ENCODE measurements at places on chromosomes 7 and 10.

- DNase-seq: peak; percentile 86
These were observed 194.3 kb downstream of the ZMYND11 start for GRCh38 chr10:329361-330099.

DNA sequence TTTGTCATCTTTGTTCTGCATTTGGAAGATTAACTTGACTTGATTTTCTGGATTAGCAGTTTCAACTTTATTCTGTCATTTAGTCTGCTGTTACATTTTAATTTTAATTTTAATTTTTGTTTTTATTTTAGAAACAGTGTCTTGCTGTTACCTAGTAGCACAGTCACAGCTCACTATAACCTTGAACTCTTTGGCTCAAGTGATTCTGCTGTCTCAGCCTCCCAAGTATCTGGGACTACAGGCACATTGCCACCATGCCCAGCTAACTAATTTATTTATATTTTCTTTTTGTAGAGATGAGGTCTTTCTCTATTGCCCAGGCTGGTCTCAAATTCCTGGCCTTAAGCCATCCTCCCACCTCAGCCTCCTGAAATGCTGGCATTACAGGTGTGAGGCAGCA is 35.3 kb downstream of the PALS2 start:
- no peak for DNase-seq

DNA sequence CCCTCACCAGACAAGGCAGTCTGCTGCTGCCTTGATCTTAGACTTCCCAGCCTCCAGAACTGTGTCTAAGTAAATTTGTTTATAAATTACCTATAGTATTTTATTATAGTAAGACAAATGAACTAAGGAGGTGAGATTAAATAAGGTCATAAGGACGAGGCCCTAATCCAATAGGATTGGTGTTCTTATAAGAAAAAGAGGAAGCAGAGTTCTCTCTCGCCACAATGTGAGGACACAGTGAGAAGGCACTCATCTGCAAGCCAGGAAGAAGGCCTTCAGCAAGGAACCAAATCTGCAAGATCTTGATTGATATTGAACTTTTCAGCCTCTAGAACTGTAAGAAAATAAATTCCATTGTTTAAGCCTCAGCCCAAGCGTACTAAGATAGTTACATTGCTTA is 6.1 kb upstream of the ZNF438 start:
- no peak for DNase-seq

- no peak for DNase-seq
These were observed 85.6 kb downstream of the CHST15 start for GRCh38 chr10:124007773-124008145.

DNA sequence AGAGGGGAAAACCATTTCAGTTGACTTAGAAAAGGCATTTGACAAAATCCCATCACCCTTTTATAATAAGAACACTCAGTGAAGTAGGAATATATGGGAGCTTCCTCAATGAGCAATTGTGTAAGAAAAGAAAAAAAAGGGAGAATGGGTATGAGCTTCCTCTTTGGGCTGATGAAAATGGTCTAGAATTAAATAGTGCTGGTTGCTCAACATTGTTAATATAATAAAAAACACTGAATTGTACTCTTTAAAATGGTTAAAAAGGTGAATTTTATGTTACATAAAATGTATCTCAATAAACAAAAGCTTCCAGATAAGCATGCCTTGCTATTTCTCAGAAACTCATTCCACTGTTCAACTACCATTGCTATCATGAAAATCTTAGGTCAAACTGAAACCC is 40.6 kb downstream of the LRRC17 start:
- no peak for DNase-seq

GRCh38 chr7:21358648-21359047 is 69.2 kb upstream of the SP4 start:
- DNase-seq: no peak

GRCh38 chr10:16788125-16788524 is 29.1 kb downstream of the RSU1 start:
- DNase-seq: no peak

- DNase-seq: no peak
These were observed 122.3 kb downstream of the SH3PXD2A start for GRCh38 chr10:103733045-103733419.

DNA sequence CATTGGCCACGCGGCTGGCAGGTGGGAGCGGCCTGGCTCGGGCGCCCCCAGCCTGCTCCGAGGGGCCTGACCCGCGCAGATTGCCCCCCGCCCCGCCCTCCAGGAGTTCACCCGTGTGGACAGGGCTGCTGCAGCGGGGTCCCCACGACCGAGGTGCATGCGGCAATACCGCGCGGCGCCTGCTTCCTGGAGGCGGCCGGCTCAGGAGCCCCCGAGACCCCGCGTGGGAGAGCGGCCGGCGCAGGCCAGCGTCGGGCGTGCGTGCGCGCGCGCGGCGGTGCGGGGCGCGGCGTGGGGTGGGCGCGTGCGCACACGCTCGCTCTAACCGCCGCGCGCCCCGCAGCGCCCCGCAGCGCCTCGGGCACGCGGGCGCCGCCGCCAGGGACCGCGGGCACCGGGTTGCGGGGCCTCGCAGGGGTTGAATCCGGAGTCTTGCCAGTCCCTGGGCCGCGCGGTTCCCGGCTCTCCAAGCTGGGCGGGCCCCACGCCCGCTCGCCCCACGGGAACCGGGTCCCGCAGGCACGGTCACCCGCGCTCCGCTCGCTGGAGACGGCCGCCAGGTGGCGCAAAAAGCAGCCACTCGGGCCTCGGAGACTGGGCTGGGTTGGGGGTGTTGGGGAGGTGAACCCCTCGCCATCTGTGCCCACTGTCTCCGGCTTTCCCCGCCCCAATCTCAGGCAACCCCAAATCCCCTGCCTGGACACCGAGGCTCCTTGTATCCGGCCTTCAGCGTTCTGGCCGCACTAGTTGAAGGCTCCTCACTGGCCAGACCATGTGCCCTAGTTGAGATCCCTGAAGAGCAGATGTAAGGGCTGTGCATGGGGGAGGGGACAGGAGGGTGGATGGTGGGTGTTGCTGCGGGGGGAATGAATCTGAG is 1.3 kb upstream of the ACHE start:
- no peak for DNase-seq

GRCh38 chr7:51455086-51455485 is 138.5 kb upstream of the COBL start:
- no peak for DNase-seq

DNA sequence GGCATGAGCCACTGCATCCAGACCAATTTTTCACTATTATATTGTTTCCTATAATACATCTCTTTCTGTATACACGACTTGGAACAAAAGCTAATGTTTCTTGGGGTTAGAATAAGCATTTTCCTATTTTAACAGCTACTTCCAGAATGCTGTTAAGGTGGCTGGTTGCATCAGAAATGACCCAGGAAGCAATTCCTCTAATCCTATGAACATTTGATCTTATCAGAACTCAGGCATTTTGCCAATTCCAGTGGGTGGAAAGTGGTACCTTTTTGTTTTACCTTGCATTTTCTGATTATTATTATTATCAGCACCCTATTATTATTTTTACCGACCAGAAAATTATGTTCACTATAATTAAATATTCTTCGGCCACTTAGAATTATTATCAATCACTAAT is 73.3 kb downstream of the NDUFB2 start:
- no peak for DNase-seq

DNA sequence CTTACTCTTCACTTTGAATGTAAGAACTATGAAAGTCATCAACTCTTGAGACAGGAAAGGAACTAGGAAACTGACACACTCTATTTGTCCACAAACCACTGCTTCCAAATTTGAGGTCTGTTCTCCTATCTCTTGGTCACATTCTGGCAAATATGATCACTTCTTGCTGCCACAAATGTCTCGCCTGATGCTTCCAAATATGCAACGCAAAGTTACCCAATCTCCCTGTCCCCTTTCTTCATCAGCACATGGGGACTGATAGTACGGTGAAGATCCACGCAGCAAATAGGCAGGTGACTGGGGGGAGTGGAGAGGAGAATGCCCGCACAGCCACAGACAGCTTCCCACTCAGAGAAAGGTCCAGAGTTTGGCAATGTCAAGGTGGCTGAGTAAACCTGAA is 92.6 kb upstream of the TCF7L2 start:
- DNase-seq: no peak

GRCh38 chr7:13603661-13604060 is 385.8 kb downstream of the ETV1 start:
- DNase-seq: peak; percentile 19

DNA sequence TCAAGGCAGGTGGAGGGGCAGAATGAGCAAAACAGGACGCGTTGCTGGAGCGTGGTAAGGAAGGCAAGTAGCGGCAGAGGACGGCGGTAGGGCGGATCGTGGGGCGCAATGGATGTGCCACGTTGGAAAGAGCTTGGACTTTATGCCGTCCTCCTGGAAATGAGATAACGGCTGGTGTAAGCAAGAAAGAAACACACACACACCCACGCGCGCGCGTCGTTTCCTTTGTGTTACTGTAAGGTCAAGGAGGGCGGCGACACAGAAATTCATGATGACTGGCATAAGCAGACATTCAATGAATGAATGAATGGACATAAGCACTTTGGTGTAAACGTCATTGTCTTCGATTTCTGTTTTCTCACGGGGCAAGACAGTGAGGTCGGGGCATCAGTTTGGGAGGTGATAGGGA is 683 bp upstream of the ENTPD7 start:
- no peak for DNase-seq

DNA sequence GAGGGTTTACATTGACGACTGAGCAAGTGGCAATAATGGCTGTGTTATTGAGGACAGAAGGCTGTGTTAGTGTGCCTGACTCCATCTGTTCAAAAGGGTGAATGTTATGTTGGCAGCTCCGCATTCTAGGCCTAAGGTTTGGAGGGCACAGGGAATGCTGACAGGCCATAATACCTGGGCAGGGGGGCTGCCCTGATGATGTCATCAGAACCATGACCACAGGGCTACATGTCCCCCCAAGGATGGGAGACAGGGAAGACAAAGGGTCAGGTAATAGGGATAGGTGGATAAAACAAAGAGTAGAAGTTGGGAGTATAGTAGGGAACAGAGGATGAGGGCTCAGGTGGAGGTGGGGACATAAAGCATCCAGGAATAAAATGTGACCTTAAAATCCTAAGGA is 1.8 kb upstream of the PPP3CB start:
- no peak for DNase-seq

GRCh38 chr7:26534649-26535482 is 243.2 kb downstream of the SNX10 start:
- DNase-seq: no peak

- DNase-seq: no peak
These were observed 10.4 kb upstream of the DLG5 start for GRCh38 chr10:77936697-77937567.

DNA sequence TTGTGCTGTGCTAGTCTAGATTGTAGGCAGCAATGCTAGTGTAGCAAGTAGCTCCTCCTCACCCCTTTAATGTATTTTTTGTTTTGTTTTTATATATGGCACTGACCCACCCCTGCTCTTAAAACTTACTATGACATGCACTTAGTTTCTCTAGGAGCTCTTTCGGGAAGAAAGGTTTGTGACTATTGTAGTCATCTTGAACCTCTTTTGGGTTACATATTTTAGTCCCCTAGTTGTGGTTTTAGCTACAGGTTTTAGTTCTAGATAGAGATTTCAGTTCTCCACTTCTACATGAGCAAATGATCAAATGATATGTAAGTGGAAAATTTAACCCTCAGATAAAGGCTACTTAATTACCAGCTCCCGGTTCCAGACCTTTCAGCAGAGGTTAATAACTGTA is 14.9 kb downstream of the MINPP1 start:
- DNase-seq: no peak

DNA sequence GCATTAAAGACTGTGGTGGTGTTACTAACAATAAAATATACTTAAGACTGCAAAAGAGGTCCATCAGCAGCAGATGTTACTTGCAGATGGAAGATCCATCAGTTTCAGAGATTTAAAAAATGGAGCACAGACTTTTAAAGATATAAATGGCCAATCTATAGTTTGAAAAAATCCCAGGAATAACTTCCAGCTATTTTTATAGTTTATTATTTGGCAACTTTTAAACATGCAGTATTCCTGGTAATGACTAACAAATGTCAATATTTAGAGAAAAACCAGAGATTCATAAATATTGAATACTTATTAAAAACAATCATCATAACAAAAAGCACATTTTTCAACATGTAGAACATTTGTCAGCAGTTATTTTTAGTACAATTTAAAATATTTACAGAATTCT is 30.7 kb downstream of the RTKN2 start:
- no peak for DNase-seq

DNA sequence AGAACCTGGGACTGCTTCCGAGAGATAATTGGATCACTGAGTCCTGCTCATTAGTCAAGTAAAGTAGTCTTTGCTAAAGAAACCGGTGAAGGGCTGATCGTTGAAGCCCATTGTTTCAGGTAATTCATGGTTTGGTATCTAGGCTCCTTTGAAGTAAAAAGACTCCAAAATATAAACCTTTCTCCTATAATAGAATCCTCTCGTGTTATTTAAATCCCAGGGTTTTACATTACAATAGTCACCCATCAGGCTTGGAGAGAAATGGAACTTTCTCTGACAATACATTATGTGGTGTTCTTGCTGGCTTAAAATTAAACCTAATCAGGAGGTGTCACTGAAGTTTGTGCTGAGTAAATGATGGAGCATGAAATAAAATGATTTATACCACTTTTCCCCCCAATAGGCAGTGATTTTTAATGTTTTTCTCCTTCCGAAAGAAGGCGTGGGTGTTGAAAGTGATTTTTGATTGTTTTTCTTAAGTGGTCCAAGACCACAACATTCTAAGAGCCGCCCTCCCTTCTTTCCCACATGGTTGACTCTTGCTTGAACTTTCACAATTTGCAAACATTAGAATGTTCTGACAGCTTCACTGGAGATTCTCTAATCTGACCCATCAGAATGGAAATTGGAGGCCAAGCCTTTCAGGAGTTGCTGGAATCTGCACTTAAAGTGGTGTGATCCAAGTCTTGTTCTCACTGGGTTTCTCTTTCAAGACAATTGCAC is 44.2 kb downstream of the LRMDA start:
- no peak for DNase-seq

DNA sequence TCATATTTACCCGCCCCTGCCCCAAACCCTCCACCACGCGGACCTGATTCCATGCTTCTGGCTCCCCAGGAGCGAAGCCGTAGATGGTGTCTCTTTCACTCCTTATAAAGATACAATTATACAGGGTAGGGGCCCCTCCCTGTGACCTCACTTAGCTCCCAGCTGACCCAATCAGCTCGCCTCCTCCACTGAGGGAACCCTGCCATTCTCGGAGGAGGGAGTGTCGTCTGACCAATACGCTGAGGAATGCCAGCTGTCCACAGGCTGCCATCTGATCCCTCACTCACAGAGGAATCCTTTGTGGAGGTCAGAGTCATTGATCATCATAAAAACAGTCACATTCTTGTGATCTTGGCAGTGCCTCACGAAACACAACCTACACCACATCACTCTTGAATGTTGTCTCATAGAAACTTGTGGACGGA is 67.5 kb upstream of the INSIG1 start:
- peak; percentile 97 for DNase-seq

DNA sequence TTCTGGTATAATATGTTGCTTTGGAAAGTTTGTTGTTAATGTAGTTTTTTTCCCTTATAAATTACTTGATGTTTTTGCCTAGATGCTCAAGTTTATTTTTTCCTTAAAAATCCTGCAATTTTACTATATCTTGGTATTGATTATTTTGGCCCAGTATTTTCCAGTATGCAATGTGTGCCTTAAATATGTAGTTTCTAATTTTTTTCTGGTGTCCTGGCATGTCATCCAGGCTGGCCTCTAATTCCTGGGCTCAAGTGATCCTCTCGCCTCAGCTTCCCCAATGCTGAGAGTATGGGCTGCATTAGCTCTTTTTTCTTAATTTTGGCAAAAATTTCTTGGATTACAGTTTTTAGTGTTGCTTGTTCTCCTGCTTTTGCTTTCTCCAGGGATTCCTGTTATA is 57.6 kb downstream of the BMPR1A start:
- DNase-seq: no peak
